Karpas-422 (cell line): ENCODE measurements at places on chromosomes 3 and 15. TPM values are rescaled to one million over a fixed set of nuclear protein-coding genes. Genes with fewer than 3 reads are reported as not detected.

Gene GP9
- total RNA-seq: not detected in 2 replicates

Gene NOX5
- total RNA-seq: not detected in 2 replicates

Gene ACAA1
- total RNA-seq: 23.4 and 34.4 TPM in 2 replicates

Gene CPB1
- not detected in 2 replicates for total RNA-seq

Gene LRRC31
- not detected in 2 replicates for total RNA-seq

Gene SERPINI2
- total RNA-seq: not detected in 2 replicates

Gene EAF2
- 60.6 and 62.2 TPM in 2 replicates for total RNA-seq

Gene MUC13
- total RNA-seq: 0.07 TPM in 1 of 2 replicates, not detected in the other

Gene MORC1
- total RNA-seq: not detected in 2 replicates

Gene CAMKV
- 3.2 and 7.8 TPM in 2 replicates for total RNA-seq

Gene BFSP2
- total RNA-seq: 33.1 and 44.7 TPM in 2 replicates

Gene DAZL
- total RNA-seq: not detected in 2 replicates

Gene CCR1
- not detected in 2 replicates for total RNA-seq

Gene SNX22
- total RNA-seq: 51.5 and 71.4 TPM in 2 replicates

DNA sequence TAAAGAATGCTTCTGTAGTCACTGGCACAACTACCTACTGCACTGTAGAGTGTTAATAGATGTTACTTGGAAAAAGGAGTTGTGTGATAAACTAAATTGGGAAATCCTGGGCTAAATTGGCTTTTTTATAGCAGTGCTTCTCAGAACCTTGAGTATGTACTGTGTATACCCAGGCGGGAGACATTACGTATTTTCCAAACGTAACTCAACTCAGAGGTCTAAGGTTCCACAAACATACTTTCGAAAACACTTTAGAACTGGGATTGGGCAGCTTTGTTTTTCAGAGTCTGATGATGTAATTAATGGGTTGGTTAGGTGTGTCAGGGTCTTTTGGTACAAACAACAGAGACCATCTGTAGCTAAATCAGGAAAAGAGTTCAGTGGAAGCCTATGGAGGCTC lies 53.5 kb upstream of the CHST2 start:
- DNase-seq: no peak

- no peak for DNase-seq
Observed at GRCh38 chr3:39814007-39814406, 4.6 kb downstream of the MYRIP start.

- DNase-seq: no peak
Observed at GRCh38 chr3:21697707-21698106, 53.3 kb downstream of the ZNF385D start.

DNA sequence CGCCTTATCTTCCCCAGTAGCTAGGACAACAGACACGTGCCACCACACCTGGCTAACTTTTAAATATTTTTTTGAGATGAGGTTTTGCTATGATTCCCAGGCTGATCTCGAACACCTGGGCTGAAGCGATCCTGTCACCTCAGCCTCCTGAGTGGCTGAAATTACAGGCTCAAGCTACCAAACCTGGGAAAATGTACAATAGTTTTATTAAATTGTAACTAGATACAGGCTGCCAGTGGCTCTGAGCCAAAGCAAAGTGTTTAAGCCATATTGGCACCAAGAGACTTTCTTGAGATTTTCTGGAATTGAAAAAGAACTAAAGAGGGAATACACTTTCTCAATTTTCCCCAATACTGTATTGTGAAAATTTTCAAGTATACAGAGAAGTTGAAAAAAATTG lies 204.3 kb downstream of the SUCLG2 start:
- no peak for DNase-seq

GRCh38 chr3:126361211-126361610 lies 4.0 kb upstream of the KLF15 start:
- DNase-seq: no peak

GRCh38 chr3:135981701-135982403 lies 16.3 kb downstream of the PPP2R3A start:
- no peak for DNase-seq

GRCh38 chr3:146747051-146747450 lies 141.9 kb upstream of the PLSCR5 start:
- DNase-seq: no peak

GRCh38 chr15:40441565-40442531 lies 1.1 kb downstream of the BAHD1 start:
- peak; percentile 57 for DNase-seq

DNA sequence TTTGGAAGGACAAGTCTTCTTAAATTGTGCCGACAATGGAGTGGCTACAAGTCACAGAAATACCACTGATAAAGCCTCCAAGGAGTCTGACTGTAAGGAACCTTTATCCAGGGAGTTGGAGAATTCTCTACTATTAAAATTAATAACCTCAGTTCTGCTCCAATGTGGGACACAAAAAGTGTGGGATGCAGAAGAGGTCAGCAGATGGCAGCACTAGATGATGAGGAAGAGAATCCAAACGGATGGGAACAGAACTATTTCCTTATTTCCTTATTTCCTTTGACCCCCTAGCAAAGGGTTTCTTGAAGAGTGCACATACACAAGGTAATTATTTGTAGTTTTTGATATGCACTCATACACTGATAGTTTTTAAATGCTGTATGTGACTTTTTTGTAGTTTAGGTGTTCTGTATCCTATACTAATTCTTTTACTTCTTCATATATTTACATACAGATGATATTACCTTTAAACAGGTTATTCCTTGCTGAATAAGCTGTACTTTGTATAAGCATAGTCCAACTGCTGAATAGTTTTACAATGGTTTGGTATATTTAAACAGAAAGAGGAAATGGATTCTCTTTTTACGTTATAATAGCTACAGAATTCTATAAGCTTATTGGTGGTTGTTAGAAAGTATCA lies 25.6 kb upstream of the NLGN1 start:
- no peak for DNase-seq

GRCh38 chr15:57323806-57324589 lies 52.3 kb upstream of the CGNL1 start:
- peak; percentile 91 for DNase-seq

- DNase-seq: no peak
Observed at GRCh38 chr3:156781310-156782230, 44.6 kb upstream of the LEKR1 start.

GRCh38 chr3:19220311-19220710 lies 72.0 kb downstream of the KCNH8 start:
- no peak for DNase-seq

DNA sequence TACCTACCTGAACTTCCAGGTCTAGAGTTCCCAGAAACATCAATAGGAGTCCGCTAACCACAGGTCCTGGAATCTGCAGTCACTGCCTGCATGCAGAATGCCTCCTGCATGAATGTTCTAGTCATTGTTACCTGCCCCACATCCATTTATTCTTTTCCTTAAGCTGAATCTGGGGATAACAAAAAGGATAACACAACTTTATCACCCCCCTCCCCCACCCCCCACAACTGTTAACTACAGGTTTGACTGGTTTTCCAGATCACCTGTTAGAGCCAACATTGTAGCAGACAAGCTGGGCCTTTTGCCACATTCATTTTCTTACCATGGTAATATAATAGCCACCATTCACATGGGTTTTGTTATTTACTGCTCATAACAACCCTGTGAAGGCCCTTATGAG lies 4.6 kb upstream of the CTSH start:
- no peak for DNase-seq

DNA sequence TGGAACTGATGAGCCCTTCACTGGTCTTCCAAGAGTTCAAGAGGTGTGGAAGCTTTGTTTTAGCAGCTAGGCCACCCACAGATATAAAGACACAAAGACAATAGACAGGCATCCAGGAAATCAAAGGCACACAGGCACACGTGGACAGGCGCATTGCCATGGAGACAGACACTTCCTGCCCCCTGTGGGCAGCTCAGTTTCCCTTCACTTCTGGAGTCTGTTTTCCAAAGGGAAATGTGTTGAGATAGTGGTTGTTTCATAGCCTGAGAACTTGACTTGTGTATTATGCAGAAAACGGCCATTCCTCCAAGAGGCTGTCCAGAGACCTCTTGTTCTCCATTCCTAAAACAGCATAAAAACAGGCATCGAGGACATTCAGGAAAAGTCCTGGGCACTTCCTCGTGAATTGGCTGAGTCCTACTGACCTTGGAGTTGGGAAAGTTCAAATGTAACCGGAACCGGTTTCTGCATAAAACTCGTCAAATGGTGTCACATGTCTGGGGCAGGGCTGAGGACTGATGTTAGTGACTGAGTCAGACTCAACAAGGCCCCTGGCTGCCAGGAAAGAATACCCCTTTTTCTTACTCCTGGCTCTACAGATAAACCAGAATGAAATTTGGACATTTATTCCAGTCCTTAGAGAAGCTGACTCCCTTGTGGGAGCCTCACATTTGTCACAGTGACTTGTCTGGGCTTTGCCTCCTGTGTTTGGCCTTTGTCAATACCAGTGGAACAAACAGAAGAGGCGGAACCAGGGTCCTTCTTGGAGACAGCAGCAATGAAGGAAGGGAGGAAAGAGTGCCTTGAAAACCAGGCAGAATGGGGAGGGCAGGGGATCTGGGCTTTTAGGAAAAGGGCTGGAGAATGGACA lies 1.3 kb downstream of the ALPK3 start:
- DNase-seq: no peak

DNA sequence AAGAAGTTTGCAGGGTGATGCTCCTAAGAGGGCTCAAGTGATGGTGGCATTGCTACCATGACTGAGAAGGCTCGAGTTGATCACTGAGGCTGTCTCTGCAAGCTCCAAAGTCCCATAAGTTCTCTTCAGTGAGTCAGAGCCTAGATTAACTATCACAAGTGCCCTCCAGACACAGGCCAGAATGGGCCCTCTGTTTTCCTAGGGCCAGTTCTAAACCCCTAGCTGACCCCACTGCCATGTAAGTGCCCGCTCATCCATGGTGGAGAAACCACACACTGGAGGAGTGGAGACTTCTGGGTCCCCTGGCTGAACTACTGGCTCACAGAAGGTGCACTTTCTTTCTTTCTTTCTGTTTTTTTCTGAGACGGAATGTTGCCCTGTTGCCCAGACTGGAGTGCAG lies 87.6 kb upstream of the WNT5A start:
- DNase-seq: no peak

- DNase-seq: no peak
Observed at GRCh38 chr15:51263116-51263515, 75.3 kb downstream of the CYP19A1 start.

DNA sequence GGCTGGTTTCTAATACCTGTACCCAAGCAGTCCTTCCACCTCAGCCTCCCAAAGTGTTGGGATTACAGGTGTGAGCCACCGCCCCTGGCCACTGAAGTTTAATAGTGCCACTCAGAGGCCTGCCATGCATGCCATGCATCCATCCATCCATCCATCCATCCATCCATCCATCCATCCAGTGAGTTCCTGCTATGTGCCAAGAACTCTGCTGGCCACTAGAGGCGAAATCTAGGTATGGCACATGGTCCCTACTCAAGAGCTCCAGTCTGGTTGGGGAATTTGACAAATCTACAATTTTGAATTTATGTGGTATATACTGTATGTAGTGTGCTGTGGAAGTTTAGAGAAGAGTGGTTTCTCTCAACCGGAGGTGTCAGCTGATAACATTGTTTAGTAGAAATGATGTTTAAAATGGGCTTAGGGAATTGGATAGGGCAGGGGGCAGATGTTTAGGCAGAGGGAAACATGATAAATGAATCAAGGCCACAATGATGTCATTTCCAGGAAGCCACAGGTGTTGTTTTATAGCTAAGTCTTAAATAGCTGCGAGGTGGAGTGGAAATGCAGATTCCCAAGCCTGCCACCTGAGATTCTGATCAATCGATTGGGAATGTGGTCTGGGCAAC lies 384.4 kb upstream of the C2CD4B start:
- peak; percentile 63 for DNase-seq

DNA sequence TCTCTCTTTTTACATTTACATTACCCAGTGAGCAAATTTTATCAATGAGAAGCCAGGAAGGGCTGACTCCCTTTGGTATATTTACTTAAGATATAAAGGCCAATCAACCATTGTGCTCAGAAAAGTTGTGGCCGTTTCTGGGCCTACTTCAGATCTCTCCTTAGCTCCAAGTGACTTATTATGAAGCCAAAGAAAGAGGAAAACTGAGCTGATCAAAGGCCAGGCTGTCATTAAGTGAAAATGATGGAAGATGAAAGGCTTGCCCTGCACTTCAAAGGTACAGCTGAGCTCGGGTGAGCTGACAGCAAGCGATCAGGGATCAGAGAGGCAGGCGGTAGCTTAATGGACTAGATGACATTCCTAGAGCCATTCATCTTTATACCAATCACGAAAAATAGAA lies 24.8 kb downstream of the VGLL4 start:
- no peak for DNase-seq

- DNase-seq: no peak
Observed at GRCh38 chr3:187491371-187491770, 123.2 kb downstream of the RTP4 start.

GRCh38 chr15:85913461-85913860 lies 118.7 kb upstream of the KLHL25 start:
- DNase-seq: no peak

GRCh38 chr15:92808598-92809063 lies 91.5 kb upstream of the CHD2 start:
- peak; percentile 77 for DNase-seq

DNA sequence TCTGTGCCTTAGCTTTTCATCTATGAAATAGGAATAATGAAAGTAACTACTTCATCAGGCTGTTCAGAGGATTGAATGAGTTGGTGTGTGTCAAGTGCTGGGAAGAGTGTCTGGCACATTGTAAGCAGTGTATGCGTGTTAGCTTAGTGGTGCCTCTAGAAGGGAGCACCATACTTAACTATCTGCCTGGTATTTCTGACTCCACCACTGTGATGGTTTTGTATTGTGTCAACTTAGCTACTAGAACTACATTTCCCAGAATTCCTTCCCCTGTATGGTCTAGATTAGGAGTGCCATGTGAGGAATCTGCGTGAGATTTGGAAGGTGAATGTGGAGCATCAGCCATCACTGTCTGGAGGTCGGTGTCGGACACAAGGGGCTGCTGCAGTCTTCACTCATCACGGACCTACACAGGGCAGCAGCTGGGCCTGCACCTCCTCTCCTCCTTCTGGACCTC lies 115.4 kb upstream of the GALNT15 start:
- no peak for DNase-seq

DNA sequence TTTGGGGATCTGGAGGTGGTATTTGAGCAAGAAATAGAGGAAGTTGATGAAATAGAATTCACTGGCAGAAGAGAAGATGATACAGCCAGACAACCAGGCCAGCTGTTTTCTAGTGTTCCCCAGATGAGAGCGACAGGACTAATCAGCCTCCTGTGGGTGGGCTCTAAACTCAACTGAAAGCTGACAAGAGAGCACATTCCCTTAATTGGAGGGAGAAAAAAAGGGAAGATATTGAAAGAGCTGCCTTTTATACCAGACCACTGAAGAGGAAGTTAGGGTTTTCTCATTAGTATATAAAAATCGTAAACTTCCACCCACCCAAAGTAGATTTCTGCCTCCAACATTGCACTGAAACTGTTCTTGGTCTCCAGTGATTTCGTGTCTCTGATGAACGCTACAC lies 6.5 kb upstream of the TM4SF19 start:
- DNase-seq: peak; percentile 58

- DNase-seq: no peak
Observed at GRCh38 chr15:65957451-65957850, 88.2 kb downstream of the RAB11A start.
